ENCODE measurements at places on chromosomes 5 and 9. TPM values are rescaled to one million over a fixed set of nuclear protein-coding genes. Genes with fewer than 3 reads are reported as not detected.

CDH9 gene
- 0.11 TPM for polyA plus RNA-seq

ANKRD31 gene
- polyA plus RNA-seq: 0.52 TPM

GRCh38 chr5:51484326-51484725, 101.1 kb downstream of the ISL1 start:
- H3K36me3 ChIP-seq: no peaks in the 10 kb centered on the region
- H3K4me3 ChIP-seq: no peak overlapping the region
- no peak for DNase-seq
- H3K4me1 ChIP-seq: no peaks in the 10 kb centered on the region
- no peaks in the 10 kb centered on the region for H3K27me3 ChIP-seq

DNA sequence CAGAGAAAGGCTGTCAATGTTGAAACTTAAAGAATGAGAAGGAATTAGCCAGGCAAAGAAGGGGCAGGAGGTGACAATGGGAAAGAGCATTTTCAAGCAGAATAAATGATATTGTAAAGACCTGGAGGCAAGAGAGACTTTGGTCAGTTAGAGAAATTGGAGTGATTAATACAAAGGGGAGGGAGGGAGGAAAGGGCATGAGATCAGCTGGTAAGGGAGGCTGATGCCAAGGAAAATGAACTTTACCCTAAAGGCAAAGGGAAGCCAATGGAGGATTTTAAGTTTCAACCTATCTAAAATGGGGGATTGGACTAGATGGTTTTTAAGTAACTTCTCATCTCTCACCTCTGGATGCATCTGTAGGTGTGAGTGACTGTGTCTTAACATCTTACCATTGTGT, 23.3 kb downstream of the C5 start:
- H3K4me1 ChIP-seq: no peaks in the 10 kb centered on the region
- DNase-seq: no peak
- H3K4me3 ChIP-seq: no peak overlapping the region
- no peaks in the 10 kb centered on the region for H3K27me3 ChIP-seq
- H3K27ac ChIP-seq: no peak overlapping the region

GRCh38 chr5:135890867-135891266, 4.8 kb downstream of the IL9 start:
- no peak overlapping the region for H3K4me3 ChIP-seq
- no peaks in the 10 kb centered on the region for H3K36me3 ChIP-seq
- no peak overlapping the region for H3K27ac ChIP-seq
- peaks cover 36% of the 10 kb centered on the region for H3K27me3 ChIP-seq
